ENCODE measurements at places on chromosomes 3 and 15. TPM values are rescaled to one million over a fixed set of nuclear protein-coding genes. Genes with fewer than 3 reads are reported as not detected.

Gene LRIG1
- total RNA-seq, result 7.0 TPM

Gene GUCA1C
- not detected for total RNA-seq

Gene ITGA11
- 0.20 TPM for total RNA-seq

Gene MST1R
- total RNA-seq, result 0.37 TPM

Gene QRICH1
- total RNA-seq, result 145 TPM

Gene ATP2B2
- total RNA-seq, result not detected

Gene CHRNA5
- total RNA-seq, result 0.37 TPM

Gene CSTA
- total RNA-seq, result 3.3 TPM

Gene SAMD7
- total RNA-seq, result not detected

Gene FBXL22
- 0.20 TPM for total RNA-seq

Gene NR2E3
- 0.20 TPM for total RNA-seq

Gene ANKRD63
- not detected for total RNA-seq

Gene SCAMP5
- 0.59 TPM for total RNA-seq

Gene PTH1R
- 1.1 TPM for total RNA-seq

Gene POC1A
- total RNA-seq, result 9.9 TPM

Gene ALS2CL
- 0.37 TPM for total RNA-seq

Gene LRRC2
- 1.1 TPM for total RNA-seq

Gene PP2D1
- total RNA-seq, result not detected

Gene STAC
- total RNA-seq, result 0.37 TPM

Gene DUOX1
- under 0.01 TPM for total RNA-seq

Gene SLC24A5
- total RNA-seq, result not detected

Gene MGA
- total RNA-seq, result 35.8 TPM

Gene FRMD4B
- total RNA-seq, result 2.2 TPM

Gene EPHA3
- total RNA-seq, result under 0.01 TPM

Gene BFSP2
- not detected for total RNA-seq

Gene ZNF501
- 4.3 TPM for total RNA-seq

Gene SERPINI2
- total RNA-seq, result not detected

Gene CCDC33
- not detected for total RNA-seq

Gene CPB1
- 0.37 TPM for total RNA-seq

Gene CLEC3B
- 33.4 TPM for total RNA-seq

Gene POMGNT2
- 15.1 TPM for total RNA-seq

Gene PCOLCE2
- total RNA-seq, result 28.0 TPM

Gene SPESP1
- 8.8 TPM for total RNA-seq

Gene LOXL1
- 84.8 TPM for total RNA-seq

Gene CADM2
- not detected for total RNA-seq

Gene AGBL1
- not detected for total RNA-seq

Gene PLIN1
- total RNA-seq, result not detected

Gene HTD2
- 5.3 TPM for total RNA-seq

Gene CGGBP1
- total RNA-seq, result 59.6 TPM

Gene CADPS
- under 0.01 TPM for total RNA-seq

Gene TMEM108
- total RNA-seq, result not detected
